ENCODE measurements at places on chromosomes 7 and 10. TPM values are rescaled to one million over a fixed set of nuclear protein-coding genes. Genes with fewer than 3 reads are reported as not detected.
A peak's percentile ranks its signal among the peaks of the same experiment; 100 is the strongest.

- DNase-seq, result no peak
Observed at GRCh38 chr7:92674379-92674778, 84.2 kb upstream of the FAM133B start.

GRCh38 chr7:28592861-28593260 is 180.5 kb downstream of the CREB5 start:
- DNase-seq, result no peak

The FGL2 gene
- 8.8 TPM for total RNA-seq

GRCh38 chr10:112565434-112566053 is 118.5 kb downstream of the VTI1A start:
- peak; percentile 66 for DNase-seq

DNA sequence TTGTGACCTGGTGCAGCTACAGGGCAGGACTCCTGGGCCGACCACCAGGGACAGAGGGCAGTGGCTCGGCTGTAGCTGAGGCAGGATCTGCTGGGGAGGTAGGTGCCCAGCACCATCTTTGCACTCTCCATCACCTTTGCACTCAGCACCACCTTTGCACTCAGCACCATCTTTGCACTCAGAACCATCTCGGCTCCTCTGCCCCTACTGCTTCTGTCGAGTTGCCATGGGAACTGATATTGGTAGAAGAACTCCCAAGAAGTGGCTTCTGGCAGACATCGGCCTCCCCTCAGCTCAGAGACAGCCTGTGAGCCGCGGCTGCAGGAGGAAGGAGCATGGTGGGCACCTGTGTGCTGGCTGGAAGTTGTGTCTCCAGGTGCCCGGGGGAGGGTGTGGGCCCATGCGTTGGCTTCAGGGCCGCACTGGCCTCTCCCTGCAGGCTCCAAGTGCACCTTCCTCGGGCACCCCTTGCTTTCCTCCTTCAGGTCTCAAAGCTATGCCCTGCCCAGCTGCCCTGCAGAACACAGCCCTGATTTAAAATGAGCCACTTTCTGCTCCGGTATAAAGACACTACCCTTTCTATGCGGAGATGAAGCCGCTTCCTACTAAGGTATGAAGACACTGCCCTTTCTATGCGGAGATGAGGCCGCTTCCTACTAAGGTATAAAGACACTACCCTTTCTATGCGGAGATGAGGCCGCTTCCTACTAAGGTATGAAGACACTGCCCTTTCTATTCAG is 514.5 kb downstream of the PTPRN2 start:
- DNase-seq, result no peak

DNA sequence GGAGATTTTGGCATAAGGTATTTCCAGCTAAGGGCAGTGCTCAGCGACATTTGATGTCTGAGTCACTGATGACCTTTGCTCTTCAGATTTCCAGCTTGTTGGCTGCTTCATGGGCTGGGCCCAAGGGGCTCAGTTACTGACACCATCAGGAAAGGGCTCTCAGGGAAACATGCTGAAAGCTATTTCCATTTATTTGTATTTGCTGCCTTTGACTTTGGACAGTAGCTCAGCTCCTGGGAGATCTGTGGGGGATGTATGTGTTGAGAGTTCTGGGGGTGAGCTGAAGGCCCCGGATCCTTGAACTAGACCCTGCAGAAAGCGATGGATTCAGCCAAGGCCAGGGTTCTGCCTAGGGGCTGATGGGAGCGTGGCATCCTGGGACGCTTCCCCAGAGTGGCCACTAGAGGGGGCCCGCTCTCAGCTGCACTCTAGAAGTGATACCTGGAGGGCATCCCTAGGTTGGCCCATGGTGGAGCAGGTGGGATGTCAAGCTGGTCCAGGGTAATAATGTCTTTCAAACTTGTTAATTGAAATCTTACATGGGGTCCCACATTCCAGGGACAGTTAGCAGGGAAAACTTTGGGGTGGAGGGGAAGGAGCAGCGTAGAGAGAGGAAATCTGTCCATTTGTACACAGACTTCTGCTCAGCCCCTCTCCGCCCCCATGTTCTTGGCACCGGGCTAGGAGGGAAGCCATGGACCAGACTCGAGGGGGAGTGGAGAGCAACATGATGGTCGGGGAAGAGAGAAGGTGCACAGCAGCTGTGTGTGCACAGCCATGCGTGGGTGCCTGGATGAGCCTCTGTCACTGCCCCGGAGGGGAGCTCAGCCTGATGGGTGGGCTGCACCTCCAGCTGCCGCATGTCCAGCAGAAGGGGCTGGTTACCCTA is 3.0 kb upstream of the BTBD16 start:
- peak; percentile 29 for DNase-seq

DNA sequence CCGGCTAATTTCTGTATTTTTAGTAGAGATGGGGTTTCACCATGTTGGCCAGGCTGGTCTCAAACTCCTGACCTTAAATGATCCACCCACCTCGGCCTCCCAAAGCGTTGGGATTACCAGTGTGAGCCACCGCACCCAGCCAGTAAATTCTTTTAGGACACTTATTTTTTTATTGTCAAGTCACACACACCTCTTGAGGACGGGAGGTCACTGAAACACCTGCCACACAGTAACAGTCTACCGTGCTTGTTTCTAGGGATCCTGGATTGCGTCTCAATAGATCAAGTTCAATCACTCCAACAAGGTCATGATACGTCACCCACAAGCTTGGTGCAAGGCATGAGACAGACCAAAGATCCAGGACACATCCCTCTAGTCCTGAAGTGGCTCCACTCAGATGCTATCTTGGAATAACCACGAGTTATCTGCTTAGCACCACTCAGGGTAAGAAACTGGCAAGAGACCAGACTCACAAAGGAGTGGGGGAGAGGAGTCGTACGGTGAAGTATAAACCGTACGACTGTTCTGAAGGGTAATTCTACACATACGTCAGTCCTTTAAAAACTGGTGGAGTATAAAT is 58.9 kb upstream of the NCAPG2 start:
- no peak for DNase-seq

GRCh38 chr10:12358863-12359564 is 9.7 kb downstream of the CAMK1D start:
- DNase-seq, result no peak

DNA sequence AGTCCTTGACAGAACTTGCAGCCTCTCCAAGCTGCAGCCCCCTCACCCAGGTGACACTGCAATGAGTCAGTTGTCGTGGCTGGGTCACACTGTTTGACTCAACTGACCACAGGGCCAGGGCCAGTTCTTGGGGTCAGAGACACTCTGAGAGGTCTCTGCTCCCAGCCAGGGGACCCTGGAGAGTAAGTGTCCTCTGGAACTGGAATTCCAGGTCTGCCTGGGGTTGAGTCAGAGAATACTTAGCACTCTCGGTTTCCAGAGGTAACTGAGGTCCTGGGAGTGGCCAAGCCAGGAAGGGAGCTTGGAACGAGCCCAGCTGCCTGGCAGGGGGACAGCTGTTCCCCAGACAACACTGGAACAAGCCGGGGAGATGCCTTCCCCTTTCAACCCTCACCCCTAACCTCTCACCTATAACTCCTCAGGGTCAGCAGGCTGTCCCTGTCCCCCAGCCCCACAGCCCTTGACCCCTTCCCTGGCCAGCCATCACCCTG is 2.2 kb upstream of the MYL10 start:
- DNase-seq, result peak; percentile 64

- peak; percentile 67 for DNase-seq
Observed at GRCh38 chr7:112452102-112452888, 2.0 kb downstream of the IFRD1 start.

GRCh38 chr10:29434111-29434510 is 145.2 kb downstream of the LYZL1 start:
- DNase-seq, result no peak

DNA sequence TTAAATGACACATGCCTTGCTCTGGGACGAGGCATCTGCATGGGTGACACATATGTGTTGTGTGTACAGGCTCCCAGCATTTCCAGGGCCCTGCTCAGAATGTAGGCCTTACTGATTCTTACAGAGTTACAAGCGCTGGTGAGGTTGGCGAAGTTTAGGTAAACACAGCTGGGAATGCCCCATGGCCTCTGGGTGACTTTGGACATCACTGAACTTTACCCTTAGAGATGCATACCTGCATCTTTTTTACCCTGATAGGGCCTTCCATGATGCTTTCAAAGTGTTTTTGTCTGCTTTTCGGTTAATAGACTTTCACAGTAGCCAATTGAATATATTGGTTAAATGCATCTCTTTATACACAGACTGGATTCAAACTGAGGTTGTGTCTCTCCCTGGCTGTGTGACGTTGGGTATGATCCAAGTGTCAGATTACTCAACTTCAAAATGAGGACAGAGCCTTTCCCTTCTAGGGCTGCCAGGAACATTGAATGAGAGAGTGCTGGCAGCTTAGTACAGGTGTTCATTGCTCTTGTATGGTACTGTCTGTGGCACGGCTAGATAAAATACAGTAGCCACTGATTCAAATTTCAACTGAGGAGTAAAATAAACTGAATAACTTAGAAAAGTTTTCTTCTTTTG is 29.5 kb downstream of the EGFR start:
- no peak for DNase-seq

GRCh38 chr10:132351611-132352010 is 19.6 kb downstream of the LRRC27 start:
- no peak for DNase-seq

GRCh38 chr10:116838143-116838725 is 11.1 kb upstream of the ENO4 start:
- no peak for DNase-seq

- DNase-seq, result no peak
Observed at GRCh38 chr10:85848756-85849155, 517.8 kb downstream of the GRID1 start.

- DNase-seq, result no peak
Observed at GRCh38 chr7:158411232-158411950, 176.2 kb downstream of the PTPRN2 start.

- DNase-seq, result no peak
Observed at GRCh38 chr7:4265066-4265465, 417.0 kb upstream of the FOXK1 start.

The PRKAR2B gene
- 0.06 TPM for total RNA-seq

- DNase-seq, result no peak
Observed at GRCh38 chr10:49169776-49170175, 18.4 kb downstream of the TMEM273 start.

DNA sequence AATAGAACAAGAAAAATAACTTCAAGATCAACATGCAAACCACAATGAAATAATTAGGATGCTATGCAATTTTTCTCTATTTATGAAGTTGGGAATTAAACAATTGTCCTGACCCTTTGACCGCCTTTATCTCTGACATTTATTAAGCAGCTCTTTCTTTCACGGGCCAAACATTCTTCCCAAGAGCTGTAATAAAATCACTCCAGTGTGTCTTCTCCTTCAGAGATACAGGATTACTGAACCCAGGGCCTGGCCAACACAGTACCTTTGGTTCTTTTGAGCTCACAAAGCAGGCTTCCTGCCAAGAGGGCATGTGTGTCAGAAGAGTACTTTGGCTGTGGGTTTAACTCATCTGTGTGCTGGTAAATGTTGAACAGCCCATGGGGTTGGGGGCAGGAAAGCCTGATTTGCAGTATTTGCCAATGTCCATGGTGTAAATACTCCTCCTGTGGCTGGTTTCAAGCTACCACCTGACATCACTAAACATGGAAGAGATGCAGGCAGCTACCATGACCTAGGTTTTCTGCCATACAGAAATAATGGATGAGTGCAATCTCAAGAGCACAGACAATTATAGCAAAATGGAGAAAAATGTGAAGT is 121.7 kb downstream of the FANK1 start:
- peak; percentile 51 for DNase-seq

All from LHCN-M2 (cell line).